ENCODE measurements at places on chromosomes 2 and 18. TPM values are rescaled to one million over a fixed set of nuclear protein-coding genes. Genes with fewer than 3 reads are reported as not detected.
A peak's percentile ranks its signal among the peaks of the same experiment; 100 is the strongest.

- DNase-seq: peak; percentile 61
These were observed 1.0 kb downstream of the ZCCHC2 start for GRCh38 chr18:62523631-62524439.

DNA sequence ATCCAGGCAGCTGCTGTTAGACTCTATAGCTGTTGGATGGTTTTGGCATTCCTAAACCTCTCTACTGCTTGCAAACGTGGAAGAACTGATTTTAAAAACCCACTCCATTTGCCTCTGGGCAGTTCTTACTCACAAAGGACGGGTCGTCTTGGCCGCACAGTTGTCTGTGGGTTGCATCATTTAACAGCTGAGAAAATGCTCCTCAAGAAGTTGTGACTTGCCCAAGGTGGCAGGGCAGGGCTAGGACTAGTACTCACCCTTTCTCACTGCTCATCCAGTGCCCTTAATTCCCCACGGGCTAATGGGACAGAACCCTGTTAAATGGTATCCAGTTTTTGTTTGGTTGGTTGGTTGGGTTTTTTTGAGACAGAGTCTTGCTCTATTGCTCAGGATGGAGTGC lies 997 bp upstream of the DRC1 start:
- no peak for DNase-seq

GRCh38 chr2:35428548-35428947 lies 927.0 kb upstream of the CRIM1 start:
- peak; percentile 8 for DNase-seq

The SLC9A4 gene
- not detected for total RNA-seq

GRCh38 chr18:62001396-62001795 lies 108.6 kb upstream of the RNF152 start:
- no peak for DNase-seq

DNA sequence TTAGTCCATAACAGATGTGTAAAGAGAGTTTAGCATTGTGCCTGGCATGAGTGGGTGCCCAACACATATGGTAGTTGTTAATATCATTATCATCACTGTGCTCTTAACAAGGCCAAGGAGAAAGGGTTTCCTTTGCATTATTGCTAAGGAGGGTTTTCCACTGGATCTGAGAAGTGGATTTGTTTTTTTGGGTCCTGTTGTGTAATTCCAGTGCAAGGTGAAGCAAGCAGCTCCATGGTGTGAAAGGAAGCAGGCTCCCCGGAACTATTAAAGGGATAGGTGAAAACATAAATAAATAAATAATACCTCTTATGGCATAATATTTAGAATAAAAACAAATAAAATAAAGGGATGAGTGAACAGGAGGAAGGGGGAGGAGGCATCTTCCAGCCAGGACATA lies 65.3 kb downstream of the MTCL1 start:
- no peak for DNase-seq

DNA sequence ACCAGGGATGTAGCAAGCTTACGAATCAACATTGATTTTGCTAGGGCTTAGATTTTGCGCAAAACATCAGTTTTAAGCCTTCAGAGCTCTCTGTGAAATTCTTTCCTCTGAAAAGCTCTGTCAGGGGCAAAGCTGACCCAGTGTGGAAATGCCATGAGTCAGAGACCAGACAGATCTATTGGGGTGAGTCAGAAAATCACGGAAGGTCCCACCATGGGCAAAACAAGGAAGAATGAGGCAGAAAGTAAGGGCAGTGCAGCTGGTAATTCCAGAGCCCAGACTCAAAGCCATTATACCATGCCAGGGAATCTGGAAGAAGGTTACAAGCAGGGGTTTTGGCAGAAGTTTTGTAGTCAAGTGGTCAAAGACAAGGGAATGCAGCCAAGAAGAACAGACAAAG lies 256.6 kb upstream of the CTAGE1 start:
- no peak for DNase-seq

DNA sequence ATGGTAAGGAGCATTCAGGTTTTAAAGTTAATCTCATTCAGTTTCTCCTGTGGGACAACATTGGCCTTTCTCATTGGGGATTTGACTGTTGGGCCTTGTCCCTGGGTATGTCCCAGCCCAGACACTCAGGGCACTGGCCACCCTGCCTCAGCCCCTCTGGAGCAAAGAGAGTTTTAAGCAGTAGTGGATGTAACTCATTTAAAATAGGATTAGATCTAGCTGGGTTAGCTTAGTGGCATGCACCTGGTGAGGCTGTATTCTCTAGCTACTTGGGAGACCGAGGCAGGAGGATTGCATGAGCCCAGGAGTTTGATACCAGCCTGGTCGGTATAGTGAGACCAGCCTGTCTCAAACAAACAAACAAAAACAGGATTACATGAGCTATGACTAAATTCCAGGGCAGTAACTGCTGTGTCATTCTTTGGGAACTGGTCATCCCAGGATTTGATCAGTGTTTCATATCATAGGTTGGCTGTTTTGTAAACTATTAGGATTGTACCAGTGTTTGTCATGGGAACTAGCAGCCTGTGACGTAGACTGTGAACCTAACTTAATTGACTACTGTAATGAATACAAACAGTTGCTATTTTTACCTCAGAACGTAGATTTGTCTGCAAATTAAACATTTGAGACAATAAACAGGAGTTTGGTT lies 12.5 kb downstream of the INPP4A start:
- no peak for DNase-seq

The XDH gene
- total RNA-seq: not detected

DNA sequence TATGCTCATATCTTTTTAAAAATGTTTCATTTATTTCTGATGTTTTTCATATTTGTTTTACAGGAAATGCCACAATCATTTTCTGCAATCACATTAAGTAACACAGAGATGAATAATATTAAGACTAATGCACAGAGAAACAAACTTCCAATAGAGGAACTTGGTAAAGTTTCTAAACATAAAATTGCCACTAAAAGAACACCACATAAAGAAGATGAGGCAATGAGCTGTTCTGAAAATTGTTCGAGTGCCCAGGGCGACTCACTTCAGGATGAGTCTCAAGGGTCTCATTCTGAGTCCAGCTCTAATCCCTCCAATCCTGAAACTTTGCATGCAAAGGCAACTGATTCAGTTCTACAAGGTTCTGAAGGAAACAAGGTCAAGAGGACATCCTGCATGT lies 70.4 kb downstream of the APLF start:
- no peak for DNase-seq

DNA sequence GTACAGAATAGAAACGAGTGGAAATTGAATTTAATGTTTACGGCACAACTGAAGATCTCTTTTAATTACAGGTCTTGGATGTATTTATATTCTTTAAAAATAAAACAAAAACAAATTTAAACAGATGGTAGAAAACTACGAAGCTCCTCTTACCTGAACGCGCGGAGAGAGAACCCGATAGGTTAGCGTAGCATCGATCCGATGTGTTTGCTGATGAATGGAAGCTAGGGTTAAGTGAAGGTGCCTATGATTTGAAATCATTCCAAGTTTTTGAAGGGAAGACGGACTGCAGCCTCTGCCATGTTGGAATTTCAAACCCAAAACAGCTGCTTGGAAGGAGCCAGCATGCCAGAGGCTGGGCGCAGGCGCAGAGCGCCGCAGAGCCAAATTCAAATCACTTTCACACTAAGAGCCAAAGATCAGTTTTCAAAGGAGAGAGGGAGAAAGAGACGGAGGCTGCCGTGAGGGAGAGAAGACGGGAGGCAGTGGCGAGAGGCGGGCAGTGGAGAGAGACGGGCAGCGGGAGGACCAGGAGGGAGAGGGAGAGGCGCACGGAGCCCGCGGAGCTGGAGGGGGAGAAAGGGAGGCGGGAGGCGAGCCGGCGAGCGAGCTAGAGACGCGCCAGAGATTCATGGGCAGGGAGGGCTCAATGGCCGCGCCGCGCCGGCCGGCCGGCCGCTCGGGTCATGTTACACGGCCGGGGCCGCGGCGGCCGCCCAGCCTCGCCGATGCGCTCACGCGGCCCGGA lies at the start of gene FIGN:
Gene FIGN, minus strand, starts transcription at position 324 of the 748 bp plus-strand sequence. CDS start 1,081 bp downstream, outside the sequence.
- DNase-seq: peak; percentile 8

- DNase-seq: no peak
These were observed 157.6 kb upstream of the NRP2 start for GRCh38 chr2:205524656-205525055.

DNA sequence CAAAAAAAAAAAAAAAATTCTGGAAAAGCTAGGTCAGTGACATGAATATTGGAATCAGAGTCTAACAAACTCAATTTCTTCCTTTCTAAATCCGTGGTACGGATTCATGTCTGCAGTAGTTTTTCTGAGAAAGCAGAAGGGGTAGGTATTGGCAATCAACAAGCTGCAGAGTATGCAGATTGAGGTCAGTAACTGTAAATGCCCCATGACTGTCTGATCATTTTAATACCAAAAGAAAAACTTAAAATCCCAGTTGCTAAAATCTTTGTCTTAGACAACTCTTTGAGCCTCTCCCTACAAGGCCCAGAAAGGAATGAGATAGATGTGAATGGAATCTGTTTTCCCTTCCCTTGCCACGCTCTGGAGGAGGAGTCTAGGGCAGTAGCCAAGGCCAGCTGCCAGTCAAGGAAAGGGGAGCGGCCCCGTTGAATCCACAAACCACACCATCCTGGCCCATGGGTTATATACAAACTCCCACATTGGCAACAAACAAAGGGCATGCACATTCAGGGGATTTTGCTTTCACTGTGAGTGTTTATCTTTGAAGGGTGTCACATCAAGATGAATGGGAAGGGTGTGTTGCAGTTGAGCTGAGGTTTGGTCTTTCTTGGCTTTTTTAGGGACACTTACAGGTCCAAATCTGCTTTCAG lies 6.1 kb upstream of the CASP8 start:
- no peak for DNase-seq

- DNase-seq: no peak
These were observed 41.9 kb upstream of the RHOB start for GRCh38 chr2:20404950-20405349.
